NCI-H69 (cell line): ENCODE measurements at places on chromosomes 4 and X.

DNA sequence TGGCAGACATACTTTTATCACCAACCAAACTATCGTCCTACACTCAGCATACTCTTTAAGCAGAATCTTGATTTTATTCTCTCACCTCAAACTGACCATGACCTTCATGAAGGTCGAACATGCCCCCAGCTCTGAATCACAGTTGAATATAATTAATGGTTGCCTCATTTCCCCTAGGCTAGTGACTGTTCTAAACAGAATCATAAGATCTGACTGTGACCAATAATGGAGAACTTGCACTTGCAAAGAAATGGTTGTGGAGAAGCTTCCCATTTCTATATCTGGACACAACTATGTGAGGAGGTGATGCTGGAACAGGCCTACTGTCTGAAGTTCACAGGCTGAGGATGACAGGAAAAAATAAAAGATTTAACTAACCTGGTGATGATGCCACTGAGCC, 85.1 kb downstream of the PDGFC start:
- DNase-seq = no peak

DNA sequence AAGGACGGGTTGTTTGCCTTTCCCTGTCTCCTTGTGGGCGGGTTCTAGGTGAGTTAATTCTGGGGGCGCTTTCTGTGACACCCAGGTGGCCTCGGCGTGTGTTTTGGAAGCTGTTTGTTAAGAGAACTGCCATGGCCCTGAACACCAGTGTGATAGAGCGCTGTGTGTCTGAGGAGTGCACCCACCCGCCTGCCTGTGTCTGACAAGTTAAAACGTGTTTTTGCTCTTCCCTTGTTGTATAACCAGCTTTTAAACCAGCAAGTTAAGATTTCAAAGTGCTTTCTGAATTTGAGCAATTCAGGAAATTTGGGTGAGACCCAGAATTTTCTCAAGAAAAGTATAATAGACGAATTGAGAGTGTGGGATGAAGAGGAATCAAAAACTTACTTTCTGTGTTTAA, 55.2 kb upstream of the HGFAC start:
- DNase-seq = no peak

- no peak for DNase-seq
Observed at GRCh38 chr4:153916273-153916755, 127.4 kb upstream of the SFRP2 start.

- peak; percentile 77 for DNase-seq
Observed at GRCh38 chr4:2820216-2820982, 23.2 kb upstream of the ADD1 start.

DNA sequence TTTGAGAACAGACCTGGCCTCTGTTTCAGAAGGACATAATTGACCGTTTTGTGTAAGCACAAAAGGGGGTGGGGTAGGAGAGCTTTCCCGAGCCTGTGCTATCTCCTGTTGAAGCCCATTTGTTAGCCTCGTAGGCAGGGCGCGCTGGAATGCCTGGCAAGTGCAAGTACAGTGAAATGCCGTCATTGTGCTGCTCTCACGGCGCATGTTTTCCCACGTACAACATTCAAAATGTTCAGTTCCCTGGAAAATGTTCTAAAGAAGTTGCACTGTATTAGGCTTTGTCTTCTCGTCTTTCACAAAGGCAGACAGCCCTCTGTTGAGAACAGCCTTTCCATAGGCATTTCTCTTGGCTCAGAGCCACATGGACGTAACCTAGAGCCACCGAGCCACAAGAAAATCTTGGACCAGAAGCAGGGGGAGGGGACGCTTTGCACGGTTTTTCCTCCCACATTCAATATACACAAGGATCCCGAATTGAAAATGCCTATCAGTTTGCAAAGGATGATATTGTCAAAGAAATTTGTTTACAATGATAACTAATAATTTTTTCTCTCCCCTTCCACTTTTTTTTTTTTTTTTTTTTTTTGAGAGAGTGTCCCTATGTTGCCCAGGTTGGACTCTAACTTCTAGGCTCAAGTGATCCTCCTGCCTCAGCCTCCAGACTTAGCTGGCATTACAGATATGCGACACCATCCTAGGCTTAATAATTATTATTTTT, 54.6 kb upstream of the RAPGEF2 start:
- peak; percentile 84 for DNase-seq

DNA sequence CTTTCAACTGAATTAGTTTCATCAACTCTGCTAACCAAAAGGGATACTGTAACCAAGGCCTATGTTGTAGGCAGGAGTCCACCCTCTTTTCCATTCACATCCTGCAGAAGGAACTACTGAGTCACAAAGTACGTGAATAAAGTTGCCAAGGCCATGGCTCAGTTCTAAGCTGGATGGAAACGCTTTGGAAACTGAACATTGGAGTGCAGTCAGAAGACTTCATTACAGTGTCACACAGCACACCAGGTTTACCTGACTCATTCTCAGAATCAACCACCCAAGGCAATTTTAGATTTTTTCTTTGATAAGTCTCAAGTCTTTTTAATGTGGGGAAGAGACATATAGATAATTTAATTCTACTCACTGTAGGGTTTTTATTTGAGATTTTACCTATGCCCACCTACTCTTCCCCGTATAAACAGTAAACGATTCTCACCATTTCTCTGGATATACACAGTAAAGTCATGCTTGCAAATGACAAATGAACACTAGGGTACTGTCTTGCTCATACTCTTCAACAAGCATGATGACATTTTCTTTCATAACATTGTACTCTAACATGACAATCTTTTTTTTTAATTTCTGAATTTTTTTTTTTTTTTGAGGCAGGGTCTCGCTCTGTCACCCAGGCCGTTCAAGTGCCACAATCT, 58.9 kb upstream of the RBM47 start:
- DNase-seq = no peak

GRCh38 chr4:144902614-144903013, 195.4 kb downstream of the ANAPC10 start:
- no peak for DNase-seq

- peak; percentile 17 for DNase-seq
Observed at GRCh38 chr4:15043226-15043625, 40.9 kb downstream of the CPEB2 start.

DNA sequence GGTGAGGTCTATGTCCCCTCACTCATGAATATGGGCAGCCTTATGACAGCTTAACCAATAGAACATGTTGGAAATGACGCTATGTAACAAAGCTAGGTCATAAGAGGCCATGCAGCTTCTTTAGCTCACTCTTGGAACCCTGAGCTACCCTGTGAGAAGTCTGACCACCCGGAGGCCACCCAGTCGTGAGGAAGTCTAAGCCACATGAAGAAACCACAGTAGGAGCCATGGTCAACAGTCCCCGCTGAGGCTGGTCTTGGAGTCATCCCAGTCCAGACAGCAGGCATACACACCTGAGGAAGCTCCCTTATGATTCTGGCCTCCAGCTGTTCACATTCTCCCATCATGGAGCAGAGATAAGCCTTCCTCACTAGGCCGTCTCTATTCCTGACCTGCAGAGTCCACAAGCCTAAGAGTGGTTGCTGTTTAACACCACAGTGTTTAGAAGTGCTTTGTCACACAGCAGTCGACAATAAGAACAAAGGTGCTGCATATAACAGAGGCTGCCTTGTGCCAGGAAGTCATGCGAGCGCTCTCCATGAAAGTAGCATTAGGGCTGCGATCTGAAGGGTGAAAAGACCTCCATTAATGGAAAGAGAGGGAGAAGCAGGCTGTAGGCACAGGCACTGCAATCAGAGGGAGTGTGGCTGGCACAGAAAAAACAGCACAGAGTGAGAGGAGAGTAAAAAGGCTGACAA, 38.2 kb downstream of the TSPAN5 start:
- DNase-seq = peak; percentile 17

GRCh38 chr4:13918991-13919441, 291.5 kb upstream of the BOD1L1 start:
- no peak for DNase-seq

DNA sequence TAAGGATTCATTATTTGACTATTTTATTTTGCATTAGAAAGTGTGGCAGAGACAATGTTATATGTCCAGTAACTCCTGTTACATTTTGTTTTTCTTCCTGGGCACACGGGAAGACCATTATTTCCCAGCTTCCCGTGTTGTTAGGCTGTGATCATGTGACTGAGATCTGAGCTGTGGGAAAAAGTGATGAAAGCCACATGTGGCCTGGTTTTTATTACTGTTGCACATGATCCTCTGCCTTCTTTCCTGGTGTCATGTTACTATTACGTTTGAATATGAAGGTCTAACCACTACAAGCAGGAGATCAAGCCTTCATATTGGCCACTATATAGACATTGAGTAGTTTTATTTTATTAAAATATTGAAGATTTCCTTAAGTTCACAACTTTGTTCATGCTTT, 28.2 kb upstream of the MID1 start:
- no peak for DNase-seq

DNA sequence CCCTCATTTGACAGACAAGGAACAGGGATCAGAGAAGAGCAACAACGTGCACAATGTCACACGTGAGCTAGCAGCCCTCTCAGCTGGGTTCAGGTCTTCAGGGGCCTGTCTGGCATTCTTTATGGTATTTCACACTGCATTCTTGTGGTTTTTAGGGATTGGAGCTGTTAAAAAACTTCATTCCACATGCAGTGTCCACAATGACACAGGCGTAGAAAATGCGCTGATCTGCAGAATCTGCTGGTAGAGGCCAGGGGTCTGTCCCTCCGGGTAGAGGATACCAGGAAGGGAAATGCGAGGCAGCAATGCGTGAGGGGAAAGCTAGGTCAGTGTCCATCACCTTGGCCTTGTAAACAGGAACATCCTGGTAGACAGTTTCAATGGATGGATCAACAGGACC, 36.6 kb downstream of the MAP7D3 start:
- DNase-seq = no peak
